ENCODE measurements at places on chromosomes 6 and 20.

DNA sequence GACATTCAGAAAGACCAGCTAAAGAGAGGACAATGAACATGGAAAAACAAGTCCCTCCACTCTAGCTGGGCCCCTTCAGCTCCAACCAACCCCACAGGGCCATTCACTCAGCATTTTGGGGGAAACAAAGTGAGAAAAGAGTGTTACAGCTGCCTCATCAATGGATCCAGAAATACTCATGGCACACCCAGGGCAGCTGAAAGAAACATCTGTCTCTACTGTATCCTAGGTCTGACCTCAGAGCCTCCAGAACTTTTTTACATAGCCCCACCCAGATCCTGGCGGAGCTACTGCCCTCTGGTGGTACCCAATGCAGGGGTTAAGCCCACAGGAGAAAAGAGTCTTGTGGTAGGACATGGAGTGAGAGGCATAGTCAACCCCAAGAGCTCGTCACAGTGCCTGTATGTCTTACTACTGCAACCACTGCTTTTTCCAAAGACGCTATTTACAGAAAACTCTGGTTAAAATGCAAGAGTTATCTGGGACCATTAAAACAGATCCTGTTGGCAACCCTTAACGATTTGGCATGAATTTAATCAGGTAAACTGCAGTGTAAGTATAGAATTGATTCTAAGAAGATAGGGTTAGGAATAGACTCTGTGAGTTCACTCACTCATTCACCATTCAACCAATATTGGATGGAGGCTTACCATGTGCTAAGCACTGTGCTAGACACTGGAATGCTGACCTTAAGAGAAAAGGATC is 37.4 kb upstream of the FAM83C start:
- DNase-seq: peak; percentile 40

- no peak for DNase-seq
Measured at GRCh38 chr6:6751619-6752023, 163.1 kb downstream of the LY86 start.

- DNase-seq: peak; percentile 46
Measured at GRCh38 chr6:142155895-142156757, 9.1 kb downstream of the VTA1 start.

- DNase-seq: no peak
Measured at GRCh38 chr6:167570460-167571400, 245.8 kb downstream of the TTLL2 start.

DNA sequence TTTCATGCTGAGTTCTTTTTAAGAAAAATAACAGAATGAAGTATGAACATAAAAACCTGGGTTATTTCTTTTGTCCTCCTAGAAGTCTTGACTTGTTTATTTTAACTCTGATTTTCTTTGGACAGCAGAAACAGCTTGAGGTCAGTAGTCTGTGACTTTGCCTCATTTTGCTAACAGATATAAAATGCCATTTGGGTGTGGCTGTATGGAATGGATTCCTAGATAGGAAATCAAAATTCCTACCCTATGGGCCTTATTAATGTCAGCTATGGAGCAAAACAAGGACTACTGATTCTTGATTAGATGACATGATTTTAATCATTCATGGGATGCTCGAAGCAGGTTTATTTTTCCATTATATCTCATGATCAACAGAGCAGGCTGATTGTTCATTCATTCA is 46.8 kb upstream of the TENT5A start:
- no peak for DNase-seq

GRCh38 chr6:133512410-133513016 is 271.4 kb downstream of the EYA4 start:
- peak; percentile 52 for DNase-seq

DNA sequence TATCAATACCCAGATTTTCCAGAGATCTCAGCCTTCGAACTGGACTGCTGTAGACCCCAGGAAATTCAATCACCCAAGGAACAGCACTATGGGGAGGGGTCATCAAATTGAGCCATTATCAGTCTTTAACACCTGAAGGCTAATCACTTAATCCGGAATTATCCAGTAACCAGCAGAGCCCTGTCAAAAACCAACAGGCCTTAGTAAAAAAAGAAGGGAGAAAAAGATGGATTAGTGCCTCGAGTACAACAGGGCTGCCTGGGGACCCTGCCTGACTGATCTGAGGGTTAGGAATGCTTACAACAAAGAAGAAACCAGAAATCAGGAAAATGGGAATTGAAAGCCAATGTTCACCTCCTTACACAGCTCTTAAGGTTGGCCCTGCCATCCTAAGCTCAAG is 7.6 kb downstream of the RRAGD start:
- no peak for DNase-seq

- DNase-seq: no peak
Measured at GRCh38 chr6:135117413-135117968, 62.9 kb upstream of the HBS1L start.

DNA sequence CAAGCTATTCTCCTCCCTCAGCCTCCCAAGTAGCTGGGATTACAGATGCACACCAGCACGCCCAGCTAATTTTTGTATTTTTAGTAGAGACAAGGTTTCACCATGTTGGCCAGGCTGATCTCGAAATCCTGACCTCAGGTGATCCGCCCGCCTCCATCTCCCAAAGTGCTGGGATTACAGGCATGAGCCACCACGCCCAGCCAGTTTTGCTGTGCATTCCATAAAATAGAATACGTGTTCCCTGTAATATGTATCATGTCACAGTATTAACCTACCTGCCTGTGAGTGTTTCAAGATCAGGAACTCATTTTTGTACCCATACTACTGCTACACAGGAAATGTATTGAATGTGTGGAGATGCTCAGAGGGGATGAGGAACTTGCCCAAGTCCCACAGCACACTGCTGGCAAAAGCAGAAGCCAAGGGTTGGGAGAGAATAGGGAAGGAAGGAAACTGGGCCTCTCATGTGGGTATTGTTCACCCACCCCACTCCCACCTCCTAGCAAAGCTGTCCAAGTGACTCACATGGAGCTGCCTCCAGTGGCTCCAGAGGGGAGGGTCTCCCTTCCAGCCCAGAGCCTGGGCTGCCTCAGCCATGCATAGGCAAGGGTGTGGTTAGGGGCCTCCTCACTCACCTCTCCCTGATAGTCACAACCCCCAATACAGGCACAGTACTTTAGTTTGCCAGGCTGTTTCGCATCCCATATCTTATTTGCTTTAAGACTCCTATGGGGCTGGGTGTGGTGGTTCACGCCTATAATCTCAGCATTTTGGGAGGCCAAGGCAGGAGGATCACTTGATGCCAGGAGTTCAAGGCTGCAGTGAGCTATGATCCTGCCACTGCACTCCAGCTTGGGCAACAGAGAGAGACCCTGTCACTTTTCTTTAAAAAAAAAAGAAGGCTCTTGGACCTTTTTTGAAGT is 9.4 kb downstream of the HM13 start:
- DNase-seq: peak; percentile 71

GRCh38 chr6:107118976-107119375 is 3.7 kb upstream of the BEND3 start:
- no peak for DNase-seq
